ENCODE measurements at places on chromosomes 1 and 21.
A peak's percentile ranks its signal among the peaks of the same experiment; 100 is the strongest.

DNA sequence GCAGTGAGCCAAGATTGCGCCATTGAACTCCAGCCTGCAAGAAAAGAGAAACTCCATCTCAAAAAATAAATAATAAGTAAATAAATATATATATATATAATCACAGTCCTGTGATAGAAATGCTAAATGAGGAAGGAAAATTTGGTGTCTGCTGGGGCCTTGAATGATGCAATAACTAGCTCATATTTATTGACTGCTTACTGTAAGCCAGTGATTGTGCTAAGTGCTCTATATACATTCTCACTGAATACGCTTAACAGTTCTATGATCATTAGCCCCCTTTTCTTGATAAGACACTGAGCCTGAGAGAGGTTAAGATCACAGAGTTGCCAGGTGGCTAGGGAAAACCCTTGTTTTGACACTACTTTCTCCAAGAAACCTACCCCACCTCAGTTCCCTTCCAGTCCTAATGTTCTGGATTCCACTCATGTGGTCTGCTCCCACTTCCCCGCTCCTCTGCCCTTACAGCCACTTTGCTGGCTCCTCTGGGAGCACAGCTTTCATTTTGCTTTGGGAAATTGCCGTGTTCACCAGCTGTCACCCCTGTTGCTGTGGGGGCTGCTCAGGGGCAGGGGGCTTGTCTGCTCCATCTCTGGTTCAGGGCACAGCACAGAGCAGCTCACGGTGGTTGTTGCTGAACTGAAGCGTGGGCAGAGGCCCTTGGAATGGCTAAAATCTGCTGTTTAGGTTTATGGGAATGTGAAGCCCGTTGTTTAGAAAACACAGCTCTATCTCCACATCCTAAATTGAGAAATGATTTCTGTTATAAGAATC is 2.5 kb upstream of the BMP8A start:
- no peak for DNase-seq

DNA sequence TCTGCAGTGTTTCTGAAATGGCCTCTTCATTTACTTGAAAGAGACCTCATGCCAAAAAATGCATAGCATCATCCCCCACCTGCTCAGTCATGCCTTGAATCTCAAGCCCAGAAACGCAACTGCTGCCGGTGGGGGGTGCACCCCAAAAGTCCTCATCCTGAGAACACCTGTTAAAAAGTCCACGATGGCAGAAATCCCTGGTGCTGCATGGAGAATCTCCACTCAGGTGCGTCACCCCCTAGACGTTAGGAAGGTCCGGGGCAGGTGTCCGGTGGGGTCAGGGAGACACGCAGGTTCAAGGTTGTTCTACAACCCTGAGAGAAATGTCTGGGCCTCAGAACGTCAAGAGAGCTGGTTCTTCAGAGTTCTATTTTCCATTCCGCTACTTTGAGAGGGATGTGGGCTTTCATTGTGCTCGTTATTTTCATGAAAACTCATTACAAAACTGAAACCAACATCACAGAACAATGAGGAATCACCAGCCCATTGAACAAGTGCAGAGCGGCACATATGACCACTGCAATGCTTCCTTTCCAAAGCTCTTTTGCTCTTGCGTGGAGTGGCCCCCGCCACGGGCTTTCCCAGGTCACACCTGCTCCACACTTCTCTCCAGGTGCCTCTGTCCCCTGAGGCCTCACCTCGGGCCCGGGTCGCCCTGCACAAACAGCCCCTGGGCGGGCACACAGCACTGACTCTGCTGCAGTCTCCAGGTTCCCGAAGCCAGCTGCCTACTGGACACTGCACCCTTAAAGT is 201.9 kb downstream of the TOMM20 start:
- no peak for DNase-seq

GRCh38 chr1:227707846-227708245 is 27.3 kb downstream of the JMJD4 start:
- DNase-seq, result no peak

DNA sequence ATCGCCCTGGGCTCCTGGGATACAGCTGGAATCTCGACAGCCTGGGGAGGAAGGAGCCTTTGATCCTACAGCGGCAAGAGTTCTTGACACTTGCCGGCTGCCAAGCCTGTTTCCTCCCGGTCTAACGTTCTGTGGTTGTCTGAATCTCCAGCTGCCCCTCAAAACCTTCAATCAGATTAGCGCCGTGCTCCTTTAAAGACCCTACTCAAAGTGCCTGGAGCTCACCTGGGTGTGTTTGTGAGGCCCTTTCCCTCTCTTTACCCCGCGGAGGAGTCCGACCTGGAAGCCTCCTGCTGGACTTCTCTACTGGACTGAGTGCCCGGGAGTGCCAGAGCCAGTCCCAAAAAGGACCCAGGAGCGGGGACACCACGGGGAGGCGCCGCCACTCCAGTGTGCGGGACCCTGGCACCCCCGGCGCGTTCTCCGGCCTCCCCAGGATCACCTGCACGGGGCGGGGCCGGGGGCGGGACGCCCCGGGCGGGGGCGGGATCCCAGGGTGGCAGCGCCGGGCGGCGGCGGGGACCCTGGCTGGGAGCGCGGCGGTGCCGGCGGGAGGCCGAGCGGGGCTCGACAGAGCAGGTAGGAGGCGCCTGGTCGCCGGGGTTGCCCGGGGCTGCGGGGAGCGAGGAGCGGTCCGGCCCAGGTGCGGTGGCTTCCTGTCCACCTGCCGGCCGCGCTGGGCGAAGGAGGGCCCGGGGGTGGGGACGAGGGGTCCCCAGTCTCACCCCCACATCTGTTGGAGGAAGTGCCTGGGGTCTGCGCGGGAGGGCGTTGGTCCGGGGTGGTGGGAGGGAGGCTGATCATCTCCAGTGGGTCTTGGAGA is at the start of gene NCMAP:
NCMAP (plus strand) TSS at position 497 of the 823 bp plus-strand sequence. CDS start 39,344 bp downstream, outside the sequence.
- DNase-seq, result no peak

DNA sequence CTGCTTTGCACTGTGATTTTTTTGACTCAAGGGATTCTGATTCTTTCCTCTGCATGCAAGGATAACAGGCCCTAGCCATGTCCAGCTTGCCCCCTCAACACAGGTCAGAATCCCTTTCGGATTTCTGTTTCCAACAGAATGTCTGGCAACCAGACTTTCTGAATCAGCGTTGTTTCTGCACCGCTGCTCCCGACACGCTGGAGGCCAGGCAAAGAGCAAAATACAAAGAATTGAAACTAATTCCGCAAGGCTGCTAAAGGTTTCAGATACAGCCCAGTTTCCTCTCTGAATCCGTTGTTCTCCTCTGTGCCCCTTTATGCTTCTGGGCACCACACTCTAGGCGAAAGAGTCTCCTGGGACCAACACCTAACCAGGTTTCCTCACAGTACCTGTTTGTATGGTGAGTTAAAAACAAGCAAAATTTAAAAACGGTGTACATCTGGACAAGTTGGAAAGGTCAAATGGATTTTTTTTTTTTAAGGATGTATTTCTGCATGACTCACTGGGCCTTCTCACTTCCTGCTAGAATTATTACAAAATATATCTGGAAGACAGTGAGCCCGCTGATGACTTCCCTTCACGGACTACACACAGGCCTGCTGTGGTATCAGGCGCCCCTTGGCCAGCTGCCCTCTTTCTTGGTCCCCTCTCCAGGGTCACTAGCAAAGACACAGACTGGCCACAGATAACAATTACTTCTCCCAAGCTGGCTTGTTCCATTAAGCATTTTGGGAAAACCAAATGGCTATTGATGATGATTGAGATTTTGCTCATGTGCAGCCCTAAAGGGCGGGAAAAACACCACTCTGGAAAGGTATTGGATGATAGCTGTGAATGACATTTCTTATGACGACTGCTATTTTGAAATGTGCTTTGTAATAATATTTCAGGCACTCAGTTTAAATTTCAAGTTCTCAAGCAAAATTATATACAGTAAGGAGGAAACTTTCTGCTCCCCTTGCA is 118.3 kb downstream of the TGFB2 start:
- DNase-seq, result no peak

DNA sequence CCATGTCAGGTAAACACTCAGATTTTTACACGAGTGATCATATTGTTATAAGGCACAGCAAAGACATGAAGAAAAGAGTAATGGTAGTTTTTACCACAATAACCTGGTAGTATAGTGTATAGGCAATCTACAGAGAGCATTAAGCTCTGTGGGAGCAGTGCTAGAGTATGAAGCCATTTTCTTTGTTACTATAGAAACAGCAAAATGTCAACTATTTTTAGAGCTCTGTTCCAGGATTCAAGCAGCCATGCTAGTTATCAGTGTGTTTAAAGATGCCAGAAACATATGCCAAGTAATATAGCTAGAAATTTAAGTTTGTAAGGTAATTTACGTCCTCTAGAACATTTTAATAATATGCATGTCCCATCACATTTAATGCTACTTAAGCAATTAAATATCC is 77.6 kb upstream of the RGS18 start:
- DNase-seq, result no peak

DNA sequence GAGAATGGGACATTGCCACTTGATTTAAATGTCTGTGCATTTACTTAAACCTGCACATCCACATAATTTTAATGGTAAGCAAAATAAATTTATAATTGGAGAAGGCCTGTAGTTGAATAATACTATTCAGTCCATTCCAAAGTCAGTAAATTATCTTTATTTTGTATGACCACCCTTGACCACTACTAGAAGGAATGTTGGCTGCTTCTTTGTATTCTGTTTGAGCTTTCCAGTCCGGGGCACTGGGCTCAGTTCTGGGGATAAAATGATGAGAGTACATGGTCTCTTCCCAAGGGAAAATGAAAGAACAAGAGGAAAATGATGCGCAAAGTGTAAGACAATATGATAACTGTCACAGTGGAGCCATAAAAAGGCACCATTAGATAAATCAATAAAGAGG is 98.9 kb downstream of the CRB1 start:
- no peak for DNase-seq

DNA sequence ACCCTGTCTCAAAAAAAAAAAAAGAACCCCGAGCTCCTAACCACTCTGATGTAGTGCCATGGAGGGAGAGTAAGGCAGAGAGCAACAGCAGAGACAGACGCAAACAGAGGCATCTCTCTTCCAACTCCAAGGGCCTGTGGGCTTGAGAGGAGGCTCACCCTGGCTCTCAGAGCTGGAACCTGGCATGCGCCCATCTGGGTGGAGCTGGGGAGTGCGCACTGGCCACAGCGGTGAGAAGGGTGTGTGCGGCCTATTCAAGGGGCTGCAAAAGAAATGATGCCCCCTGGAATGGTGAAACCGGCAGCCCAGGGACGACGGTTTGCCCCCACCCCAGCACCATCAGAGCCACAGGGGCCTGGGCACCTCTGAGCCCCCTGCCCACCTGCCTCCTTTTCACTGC is 17.6 kb downstream of the COL8A2 start:
- DNase-seq, result no peak

GRCh38 chr21:28069450-28069923 is 923.2 kb downstream of the LTN1 start:
- no peak for DNase-seq

GRCh38 chr1:226827458-226827857 is 43.0 kb upstream of the PSEN2 start:
- peak; percentile 45 for DNase-seq

DNA sequence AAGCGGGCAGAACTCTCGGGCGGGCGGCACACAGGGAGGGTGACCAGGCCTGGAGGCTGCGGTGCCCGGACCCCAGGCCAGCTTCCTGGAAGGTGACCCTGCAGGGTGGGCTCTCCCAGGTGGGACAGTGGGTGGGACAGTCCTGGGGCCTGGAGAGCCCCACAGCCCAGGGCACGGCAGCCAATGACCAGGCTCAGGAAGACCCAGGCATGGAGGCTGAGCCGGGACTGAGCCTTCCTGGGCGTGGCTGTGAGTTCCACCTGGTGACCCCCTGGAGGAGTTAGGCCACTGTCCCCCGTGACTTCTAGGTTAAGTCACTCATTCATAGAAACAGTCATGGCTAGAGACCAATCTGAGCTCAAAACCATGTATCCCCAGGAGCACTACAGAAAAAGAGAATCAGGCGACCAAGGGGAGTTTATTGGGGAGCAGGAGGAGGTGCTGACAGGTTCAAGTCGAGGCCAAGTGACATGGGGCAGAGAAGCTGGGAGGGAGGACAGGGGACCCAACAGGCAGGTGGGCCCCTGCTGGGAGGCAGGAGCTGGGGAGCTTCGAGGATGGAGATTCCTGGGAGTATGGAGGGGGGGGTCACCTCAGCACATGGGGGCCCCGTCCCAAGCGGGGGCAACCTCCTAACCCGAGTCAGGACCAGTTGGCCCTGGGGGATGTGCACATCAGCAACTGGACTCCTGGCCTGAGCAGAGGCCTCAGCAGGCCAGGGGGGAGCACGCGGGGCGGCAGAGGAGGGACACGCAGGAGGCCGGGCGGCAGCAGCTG is 1.2 kb downstream of the KRTAP10-5 start:
- no peak for DNase-seq

GRCh38 chr1:10631811-10632593 is 157.3 kb downstream of the PEX14 start:
- no peak for DNase-seq

DNA sequence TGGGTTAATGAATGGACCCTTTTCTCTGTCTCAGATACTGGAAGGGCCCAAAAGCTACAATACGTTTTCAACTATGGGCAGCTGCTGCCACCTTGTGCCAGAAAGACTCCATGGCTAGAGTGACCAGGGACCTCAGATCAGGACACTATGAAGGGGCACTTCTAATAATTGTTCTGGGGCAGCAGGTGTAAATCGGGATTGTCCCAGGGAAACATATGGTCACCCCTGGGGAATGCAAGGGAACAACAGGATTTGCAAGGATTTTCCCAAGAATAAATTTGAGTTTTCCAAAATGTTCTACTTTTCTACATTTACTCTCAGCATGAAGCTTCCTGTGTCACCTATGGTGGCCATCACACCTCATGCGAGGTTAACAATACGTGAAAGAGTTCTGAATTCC is 12.0 kb upstream of the FCAMR start:
- peak; percentile 74 for DNase-seq

- no peak for DNase-seq
Measured at GRCh38 chr21:14817311-14817710, 247.5 kb downstream of the NRIP1 start.

GRCh38 chr1:20896826-20897225 is 109.7 kb upstream of the HP1BP3 start:
- DNase-seq, result no peak

DNA sequence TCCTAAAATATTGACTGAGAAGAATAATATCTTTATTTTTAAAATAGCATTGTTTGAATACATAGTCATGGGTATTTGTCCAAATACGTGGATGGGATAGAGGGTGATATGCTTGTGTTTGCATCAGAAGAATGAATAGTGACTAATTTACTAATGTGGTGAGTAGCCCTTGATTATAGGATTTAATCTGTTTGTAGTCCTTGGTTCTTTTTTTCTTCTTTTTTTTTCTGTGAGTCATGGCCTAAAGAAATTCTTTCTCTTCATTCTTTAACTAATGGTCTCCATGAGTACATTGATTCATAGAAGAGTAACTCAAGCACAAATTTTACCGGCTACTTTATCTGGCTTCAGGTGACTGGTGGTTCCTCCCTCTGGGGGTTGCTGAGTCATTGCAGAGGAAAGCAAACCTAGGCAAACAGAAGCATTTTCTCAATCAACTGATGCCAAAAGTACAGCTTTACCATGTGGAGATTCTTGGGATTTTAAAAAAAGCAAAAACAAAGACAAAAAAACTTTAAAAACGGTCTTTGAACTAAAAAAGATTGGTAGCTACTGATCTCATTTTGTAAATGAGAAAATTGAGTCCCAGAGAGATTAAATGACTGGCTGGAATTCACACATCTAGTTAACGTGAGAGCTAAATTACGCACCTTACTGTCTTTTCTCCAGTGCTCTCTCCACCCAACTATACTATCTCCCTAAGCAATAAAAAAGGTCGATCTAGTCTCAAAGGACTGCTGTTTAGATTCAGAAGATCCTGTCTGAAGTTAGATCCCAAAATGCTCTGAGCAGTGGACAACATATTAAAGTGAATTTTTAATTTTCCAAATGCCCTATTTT is 40.5 kb downstream of the AK5 start:
- peak; percentile 38 for DNase-seq

GRCh38 chr1:6099297-6099696 is 53.6 kb downstream of the KCNAB2 start:
- no peak for DNase-seq

- DNase-seq, result no peak
Measured at GRCh38 chr1:93239863-93240262, 59.3 kb downstream of the CCDC18 start.
